Germinal center (tissue), 1 donor: ENCODE measurements at places on chromosomes 5 and 9.

DNA sequence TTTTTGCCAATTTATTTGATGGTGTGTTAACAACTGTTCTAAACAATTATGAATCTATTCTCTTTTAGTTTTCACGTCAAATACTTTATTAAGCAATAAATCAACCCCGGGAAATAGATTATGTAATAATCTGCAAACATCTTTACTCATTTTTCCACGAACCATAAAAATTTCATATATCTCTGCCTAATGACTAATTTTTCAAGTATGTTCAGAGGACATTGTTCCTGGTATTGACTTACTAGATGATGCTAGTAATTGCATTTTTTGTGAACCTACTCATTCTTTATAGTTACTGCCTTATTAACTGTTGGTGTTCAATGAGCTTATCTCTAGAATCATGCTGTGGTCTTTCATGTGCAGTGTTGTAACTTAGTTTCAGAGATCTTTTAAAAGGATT, 41.0 kb upstream of the FBN2 start:
- DNase-seq: no peak

- DNase-seq: no peak
Observed at GRCh38 chr9:76730801-76731200, 33.4 kb upstream of the PCA3 start.

DNA sequence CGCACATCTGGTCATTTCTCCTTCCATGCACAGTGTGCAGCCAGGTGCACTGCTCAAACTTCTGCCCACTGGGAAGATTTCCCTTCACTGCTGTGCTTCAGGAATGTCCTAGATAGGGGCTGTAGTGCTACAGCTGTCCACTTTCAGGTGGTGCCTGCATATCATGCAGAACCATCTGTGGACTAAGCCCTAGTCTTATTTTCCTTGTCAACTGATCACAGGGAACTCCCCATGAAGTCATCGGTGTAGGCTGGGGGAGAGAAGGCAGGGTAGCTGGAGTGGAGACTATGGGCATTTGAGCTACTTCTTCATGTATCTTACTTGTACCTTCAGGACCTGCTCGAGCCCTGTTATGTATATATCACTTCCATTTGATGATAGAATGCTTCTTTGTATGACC, 150.9 kb upstream of the PLCXD3 start:
- DNase-seq: no peak

- DNase-seq: no peak
Observed at GRCh38 chr9:108688051-108688450, 167.7 kb downstream of the ACTL7B start.

- DNase-seq: no peak
Observed at GRCh38 chr9:36594213-36594612, 21.5 kb downstream of the MELK start.
